Stimulated activated CD8-positive, alpha-beta memory T cell treated with anti-CD3 and anti-CD28 coated beads, Interleukin-15, amount 100 ng/mL, for 1 hour (primary cell): ENCODE measurements at places on chromosomes 6 and 20.

- DNase-seq = no peak
Measured at GRCh38 chr6:27872642-27873020, 39.6 kb downstream of the OR2B2 start.

GRCh38 chr6:31610968-31611367 is 4.1 kb upstream of the AIF1 start:
- DNase-seq = no peak

- DNase-seq = no peak
Measured at GRCh38 chr6:109449064-109449794, 6.3 kb downstream of the MICAL1 start.

DNA sequence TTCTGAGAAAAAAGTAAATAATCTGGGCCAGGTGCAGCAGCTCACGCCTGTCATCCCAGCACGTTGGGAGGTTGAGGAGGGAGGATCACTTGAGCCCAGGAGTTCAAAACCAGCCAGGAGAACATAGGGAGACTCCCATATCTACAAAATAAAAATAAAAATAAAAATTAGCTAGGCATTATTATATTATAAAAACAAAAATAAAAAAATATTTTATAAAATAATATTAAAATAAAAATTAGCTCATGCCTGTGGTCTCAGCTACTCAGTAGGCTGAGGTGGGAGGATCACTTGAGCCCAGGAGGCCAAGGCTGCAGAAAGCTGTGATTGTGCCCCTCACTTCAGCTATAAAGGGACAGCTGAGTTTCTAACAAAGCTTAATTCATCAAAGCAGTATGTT is 362.9 kb downstream of the SMOC2 start:
- no peak for DNase-seq

- DNase-seq = no peak
Measured at GRCh38 chr6:150711584-150712504, 112.2 kb downstream of the PLEKHG1 start.

DNA sequence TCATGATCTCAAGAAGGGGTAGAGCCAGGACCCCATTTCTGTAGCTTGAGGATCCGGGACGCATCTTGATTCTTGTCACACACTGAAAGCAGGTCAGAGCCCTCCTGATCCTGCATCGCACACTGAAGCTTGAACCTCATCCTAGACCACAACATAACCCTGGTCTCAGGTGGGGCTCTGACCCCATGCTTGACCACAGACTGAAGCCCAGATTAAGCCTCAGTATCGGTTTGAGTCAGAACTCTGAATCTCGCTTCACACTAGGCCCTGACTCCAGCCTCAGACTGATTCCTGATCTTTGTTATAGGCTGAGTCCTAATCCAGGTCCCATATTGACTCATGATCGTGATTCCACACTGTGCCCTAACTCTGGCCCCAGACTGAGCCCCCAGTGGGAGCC is 8.5 kb upstream of the RSPO4 start:
- DNase-seq = no peak

GRCh38 chr20:47351643-47352331 is 4.7 kb downstream of the ZMYND8 start:
- DNase-seq = no peak

DNA sequence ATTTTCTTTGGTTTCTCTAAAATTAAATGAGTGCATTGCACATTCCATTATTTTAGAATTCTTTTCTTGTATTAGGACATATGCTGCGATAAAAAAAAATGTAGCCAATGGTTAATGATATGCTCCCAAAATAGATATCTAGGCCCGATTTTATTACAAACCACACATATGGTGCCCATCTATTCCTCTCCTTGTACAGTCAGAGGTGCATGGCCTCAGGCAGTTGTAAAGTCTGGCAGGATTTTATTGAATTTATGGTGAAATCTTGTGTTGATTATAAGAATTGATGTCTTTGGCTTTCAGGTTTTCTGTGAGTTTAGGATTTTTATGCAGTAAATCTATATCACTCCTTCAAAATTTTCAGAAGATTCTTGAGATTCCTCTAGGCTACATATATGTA is 192.2 kb downstream of the RFPL4B start:
- no peak for DNase-seq

DNA sequence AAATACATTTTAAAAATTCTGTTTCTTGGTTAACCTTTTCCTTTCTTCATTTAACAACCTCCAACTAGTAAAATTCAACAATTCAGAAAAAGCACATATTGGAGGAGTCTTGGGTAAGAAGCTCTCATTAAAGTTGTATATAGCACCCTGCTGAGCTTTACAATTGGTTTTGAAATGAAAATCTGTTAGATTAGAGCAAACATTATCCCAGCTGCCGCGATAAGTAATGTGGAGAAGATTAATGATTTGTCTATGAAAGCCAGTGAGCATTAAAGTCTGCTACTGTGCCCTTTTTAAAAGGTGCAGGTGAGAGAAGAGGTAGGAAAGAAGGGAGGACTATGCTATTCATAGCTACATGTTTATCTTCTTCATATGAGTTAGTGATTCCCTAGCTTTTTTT is 201.5 kb downstream of the ZFAND3 start:
- no peak for DNase-seq

- no peak for DNase-seq
Measured at GRCh38 chr6:75852721-75853120, 103.7 kb downstream of the MYO6 start.

DNA sequence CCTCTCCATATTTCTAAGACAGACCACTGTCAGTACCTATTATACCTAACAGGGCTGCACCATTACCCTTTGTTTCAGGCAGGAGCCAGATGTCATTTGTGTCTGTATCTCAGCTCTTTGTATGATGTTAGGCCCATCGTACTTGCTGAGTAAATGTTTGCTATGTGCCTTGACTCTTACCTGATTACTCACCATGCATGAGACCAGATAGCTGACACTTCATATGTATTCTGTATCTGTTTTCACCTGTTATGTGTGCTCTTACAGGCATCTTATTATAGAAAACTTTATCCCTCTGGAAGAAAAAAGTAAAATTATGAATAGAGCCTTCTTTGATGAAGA is 31.7 kb upstream of the ASXL1 start:
- DNase-seq = no peak

DNA sequence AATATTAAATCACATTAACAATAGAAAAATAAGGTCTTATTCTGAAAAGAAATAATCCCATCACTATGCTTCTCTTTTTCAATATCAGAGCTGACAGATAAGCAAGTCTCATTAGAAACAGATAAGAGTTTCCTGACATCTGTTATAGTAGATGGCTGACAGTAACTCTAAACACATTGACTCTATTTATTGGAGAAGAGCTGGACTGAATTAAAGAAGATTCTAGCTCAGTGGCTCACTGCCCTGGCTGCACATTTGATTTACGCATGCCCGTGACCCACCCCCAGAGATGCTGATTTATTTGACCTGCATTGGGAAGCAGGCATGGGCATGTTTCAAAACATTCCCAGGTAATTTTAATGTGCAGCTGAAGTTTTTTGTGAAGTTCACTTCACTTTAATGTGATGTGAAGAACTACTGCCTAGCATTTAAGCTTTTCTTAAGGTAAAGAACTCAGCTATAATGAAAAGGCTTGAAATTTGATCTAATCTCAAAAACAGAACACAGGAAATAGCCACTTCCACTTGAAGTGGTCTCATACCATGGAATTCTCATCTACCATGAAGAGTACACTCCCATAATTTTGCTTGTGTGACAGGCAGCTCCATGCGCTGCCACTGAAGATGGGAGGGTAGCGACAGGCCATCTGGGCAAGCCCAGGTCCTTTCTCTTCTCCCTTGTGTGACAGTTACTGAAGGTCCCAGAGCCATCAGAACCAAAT is 162.3 kb downstream of the TPBG start:
- DNase-seq = no peak

DNA sequence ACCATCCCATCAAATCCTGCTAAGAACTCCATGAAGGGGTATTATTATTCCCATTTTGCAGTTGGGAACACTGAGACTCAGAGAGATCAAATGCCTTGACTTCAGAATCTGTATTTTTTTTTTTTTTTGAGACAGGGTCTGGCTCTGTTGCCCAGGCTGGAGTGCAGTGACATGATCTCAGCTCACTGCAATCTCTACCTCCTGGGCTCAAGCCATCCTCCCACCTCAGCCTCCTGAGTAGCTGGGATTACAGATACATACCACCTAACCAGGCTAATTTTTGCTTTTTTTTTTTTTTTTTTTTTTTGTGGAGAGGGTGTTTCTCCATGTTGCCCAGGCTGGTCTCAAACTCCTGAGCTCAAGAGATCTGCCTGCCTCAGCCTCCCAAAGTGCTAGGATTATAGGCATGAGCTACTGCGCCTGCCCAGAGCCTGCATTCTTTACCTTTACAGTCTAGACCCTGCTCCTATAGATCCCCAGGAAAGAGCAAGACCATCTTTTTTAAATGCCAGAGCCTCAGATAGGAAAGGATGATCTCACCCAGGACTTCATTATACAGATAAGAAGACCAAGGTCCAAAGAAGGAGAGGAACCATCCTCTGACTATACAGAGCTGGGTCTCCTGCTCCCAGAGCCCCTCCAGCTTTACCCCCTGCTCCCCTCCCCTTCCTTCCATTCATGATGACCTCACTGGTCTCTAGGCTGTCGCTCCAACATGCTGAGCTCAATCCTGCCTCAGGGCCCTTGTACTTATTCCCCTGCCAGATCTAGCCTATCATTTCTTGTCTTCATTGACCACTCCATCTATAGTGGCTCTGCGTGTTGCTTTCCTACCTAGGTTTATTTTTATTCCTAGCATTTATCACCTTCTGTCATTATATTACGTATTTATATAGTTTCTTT is 138.6 kb downstream of the CEBPB start:
- no peak for DNase-seq

GRCh38 chr20:23037017-23037481 is 1.9 kb downstream of the SSTR4 start:
- DNase-seq = no peak

GRCh38 chr6:113560908-113561307 is 296.2 kb upstream of the MARCKS start:
- DNase-seq = no peak

DNA sequence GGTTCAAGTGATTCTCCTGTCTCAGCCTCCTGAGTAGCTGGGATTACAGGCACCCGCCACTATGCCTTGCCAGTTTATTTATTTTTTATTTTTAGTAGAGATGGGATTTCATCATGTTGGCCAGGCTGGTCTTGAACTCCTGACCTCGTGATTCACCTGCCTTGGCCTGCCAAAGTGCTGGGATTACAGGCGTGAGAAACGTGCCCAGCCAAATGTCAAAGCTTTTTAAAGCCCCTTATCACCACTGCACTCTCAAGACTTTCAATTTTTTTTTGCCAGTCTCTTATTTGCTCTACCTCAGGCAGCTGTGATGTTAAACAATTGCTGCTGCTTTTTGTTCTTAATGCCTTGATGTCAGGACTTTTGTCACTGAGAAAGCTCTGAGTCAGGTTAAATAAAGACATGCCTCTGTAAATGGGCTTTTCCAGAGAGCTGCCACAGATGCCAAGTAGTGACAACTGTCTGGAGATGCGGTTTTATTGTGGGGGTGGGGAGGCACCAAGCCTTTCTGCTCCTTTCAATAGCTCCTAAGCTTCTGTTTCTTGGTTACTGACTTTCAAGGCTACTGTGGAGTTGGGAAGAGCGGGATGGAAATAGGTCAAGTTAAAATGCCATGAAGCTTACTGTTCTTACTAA is 29.2 kb downstream of the RSPH3 start:
- DNase-seq = no peak

DNA sequence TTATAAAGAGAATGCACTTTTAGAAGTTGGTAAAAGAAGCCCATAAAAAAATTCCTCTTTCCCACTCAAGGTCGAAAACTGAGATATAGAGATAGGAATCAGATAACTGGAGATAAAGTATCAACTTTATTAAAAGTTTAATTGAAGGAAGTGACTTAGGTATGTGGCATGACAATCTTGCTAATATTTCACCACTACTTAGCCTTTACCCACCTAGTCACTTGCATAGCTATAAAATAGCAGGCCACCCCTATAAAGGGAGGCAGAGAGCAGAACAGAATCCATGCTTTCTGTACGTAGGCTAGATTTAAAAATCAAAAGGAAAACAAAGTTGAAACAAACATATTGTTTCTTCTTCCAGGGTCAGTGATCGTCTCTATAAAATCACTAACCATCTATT is 13.2 kb upstream of the TBC1D32 start:
- DNase-seq = no peak

DNA sequence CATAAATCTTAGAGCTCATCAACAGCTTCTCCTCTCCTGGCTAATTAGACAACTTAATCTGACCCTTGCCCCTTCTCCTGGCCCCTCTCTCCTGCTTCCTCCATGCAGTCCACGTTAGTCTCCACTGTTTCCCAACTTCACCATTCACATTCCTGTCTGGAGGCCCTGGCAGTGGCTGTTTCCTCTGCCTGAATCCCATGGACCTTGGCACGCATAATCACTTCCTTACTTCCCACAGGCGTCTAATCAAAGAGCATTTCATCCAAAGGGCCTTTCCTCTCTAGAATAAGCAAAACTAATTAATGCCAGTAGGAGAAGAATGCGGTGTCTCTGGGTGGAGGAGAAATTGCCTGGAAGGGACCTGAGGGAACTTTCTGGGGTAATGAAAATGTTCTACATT is 16.4 kb upstream of the XRN2 start:
- no peak for DNase-seq

- no peak for DNase-seq
Measured at GRCh38 chr20:60269573-60270162, 311.4 kb downstream of the CDH26 start.

GRCh38 chr20:1632178-1632577 is 12.4 kb upstream of the SIRPB1 start:
- no peak for DNase-seq

DNA sequence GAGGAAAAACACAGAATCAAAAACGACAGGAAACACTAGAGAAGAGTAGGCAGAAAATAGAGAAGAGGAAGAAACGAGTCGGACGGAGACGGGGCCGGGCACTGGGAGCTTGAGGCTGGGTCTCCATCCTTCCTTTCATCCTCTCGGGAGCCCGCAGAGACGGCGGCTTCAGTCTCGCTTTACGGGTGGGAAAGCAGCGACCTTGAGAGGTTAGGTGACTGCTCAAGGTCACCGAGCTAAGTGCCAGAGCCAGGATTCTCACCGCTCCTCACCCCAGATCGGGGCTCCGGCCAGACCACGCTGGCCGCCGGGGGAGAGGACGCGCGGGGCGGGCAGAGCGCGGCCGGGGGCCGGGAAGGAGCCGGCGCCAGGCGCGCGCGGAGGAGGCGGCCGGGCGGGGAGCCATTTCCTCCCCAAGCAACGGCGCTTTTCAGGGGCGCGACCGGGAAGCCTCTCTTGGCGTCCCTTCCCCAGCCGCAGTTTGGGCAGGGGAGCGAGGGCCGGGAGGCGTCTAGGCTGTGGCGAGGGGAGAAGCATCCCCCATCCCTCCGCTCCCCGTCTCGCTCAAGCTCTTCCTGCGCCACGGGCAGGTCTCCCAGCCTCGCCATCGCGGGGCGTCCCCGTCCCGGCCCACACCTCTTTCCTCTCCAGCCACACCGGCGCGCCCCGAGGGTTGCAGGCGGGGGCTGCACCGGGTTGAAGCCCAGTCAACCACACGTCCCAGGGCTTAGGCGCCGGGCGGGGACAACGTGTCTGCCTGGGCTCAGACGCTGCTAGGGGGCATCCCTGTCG is 24.1 kb upstream of the MAP3K7 start:
- no peak for DNase-seq

- peak; percentile 68 for DNase-seq
Measured at GRCh38 chr6:44127186-44128019, at the start of the genes MRPL14 and TMEM63B. Gene MRPL14 (minus strand): TSS chr6:44127452. CDS start chr6:44116611, 10,841 bp downstream. Gene TMEM63B (plus strand): TSS chr6:44127554. CDS start chr6:44134585, 7,031 bp downstream.

- no peak for DNase-seq
Measured at GRCh38 chr20:23198815-23199214, 112.7 kb upstream of the CD93 start.
